A172 (cell line): ENCODE measurements at places on chromosomes 13 and 19. TPM values are rescaled to one million over a fixed set of nuclear protein-coding genes. Genes with fewer than 3 reads are reported as not detected.

- DNase-seq, result peak; percentile 25
Observed at GRCh38 chr19:44635581-44636438, 7.9 kb upstream of the PVR start.

The TNPO2 gene
- 9.3 and 14.5 TPM in 2 replicates for total RNA-seq

DNA sequence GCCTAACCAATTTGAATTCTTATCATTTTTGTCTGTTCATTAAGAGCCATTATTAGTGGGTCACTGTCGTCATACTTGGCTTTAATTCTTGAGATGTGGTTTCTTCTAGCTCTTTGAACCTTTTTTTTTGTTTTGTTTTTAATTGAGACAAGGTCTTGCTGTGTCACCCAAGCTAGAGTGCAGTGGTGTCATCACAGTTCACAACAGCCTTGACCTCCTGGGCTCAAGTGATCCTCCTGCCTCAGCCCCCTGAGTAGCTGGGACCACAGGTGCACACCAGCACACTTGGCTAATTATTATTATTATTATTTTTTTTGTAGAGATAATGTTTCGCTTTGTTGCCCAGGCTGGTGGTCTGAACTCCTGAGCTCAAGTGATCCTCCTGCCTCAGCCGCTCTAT is 25.8 kb upstream of the LDLR start:
- no peak for DNase-seq

The PSG11 gene
- 0.17 and 0.29 TPM in 2 replicates for total RNA-seq

GRCh38 chr19:42281827-42282762 is 13.0 kb downstream of the CIC start:
- DNase-seq, result peak; percentile 74

- DNase-seq, result no peak
Observed at GRCh38 chr13:36413161-36413560, 19.1 kb upstream of the CCNA1 start.

The OR7A5 gene
- not detected in 2 replicates for total RNA-seq

GRCh38 chr13:48210178-48210577 is 22.8 kb upstream of the ITM2B start:
- peak; percentile 37 for DNase-seq
